ELF-1 (cell line): ENCODE measurements at places on chromosomes 5 and 9.
A peak's percentile ranks its signal among the peaks of the same experiment; 100 is the strongest.

GRCh38 chr9:94922691-94923107 lies 196.2 kb downstream of the AOPEP start:
- DNase-seq: no peak

- no peak for DNase-seq
Observed at GRCh38 chr5:169024421-169024820, 276.5 kb downstream of the SLIT3 start.

DNA sequence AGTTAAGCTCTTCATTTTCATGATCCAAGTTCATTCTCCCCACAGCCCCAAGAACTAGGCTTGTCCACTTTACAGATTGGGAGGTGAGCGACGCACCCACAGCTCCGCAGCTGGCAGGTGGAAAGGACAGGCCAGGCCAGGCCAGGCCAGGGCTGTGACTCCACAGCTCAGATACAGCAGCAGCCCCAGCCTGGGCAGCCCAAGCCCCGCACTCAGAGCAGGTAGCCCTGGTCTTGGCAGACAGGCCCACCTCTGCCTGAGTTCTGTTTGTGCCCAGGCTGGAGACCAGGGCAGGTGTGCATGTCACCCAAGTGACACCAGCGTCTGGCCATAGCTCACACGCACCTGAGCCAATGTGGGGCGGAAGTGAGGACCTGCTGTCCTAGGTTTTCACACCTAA lies 124.7 kb downstream of the WNK2 start:
- DNase-seq: no peak

- DNase-seq: no peak
Observed at GRCh38 chr9:79977510-79978197, 405.9 kb downstream of the TLE4 start.

GRCh38 chr5:176916337-176916736 lies 17.2 kb upstream of the HK3 start:
- DNase-seq: no peak

GRCh38 chr5:31090467-31090866 lies 103.0 kb upstream of the CDH6 start:
- no peak for DNase-seq

GRCh38 chr9:135960411-135961276 lies 529 bp downstream of the UBAC1 start:
- no peak for DNase-seq

GRCh38 chr9:36150574-36151315 lies 14.2 kb downstream of the GLIPR2 start:
- no peak for DNase-seq

GRCh38 chr9:130371196-130371966 lies 73.4 kb upstream of the ASS1 start:
- DNase-seq: peak; percentile 21

DNA sequence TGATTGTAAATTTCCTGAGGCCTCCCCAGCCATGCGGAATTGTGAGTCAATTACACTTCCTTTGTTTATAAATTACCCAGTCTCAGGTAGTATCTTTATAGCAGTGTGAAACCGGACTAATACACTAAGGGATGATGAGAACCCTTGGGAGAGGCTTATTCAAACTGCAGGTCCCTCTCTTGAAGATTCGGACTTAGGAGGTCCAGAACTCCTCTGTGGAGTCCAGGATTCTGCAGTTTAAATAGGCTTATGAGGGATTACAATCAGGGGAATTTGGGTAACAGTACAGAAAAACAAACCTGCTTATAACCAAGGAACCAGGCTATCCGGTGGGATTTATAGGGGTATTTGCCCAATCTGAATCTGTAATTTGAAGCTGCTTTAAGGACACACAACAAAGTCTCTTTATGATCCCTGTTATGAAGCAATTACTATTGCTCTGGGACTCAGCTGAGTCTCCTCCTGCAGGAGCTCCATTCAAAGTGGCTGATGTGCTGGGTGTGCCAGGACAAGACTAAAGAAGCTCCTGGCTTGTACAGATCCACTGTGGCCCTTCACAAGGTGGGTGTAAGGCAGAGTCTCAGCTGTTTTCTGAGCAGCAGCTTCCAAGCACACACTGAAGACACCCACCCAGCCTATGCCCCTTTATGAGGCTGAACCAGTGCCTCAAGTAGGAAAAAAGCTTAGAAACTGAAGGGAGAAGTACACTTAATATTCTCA lies 41.8 kb upstream of the LHFPL2 start:
- no peak for DNase-seq

DNA sequence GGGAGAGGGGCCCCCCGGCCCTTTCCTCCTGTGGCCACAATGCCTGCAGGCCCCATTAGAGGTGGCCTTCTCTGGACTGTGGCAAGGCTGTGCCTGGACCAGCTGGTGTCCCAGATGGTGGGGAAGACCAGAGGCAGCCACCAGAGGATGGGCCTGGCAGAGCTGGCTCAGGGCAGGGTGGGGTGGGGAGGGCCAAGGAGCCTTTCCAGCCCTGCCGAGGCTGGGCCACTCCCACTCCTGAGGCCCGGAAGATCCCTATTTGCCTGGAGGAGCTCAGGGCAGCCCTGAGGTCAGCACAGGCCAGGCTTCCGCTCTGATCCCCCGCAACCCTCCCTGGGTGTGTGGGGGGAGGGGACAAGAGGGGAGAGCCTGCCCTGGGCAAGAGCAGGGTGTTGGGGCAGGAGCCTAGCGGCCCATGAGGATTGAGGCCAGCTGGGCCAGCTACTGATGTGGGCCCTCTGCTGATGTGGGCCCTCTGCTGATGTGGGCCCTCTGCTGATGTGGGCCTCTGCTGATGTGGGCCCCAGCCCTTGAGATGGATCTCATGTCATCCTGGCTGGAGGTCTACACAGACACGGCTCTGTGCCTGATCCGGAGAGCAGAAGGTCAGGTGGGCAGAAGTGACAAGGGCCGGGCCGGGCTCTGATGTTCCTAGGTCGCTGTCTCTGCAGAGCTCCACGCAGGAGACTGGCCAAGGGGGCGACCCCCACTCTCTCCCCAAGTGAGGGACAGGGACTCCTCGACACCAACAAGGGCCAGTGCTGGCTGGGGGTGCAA lies 6.0 kb downstream of the MRPS2 start:
- peak; percentile 72 for DNase-seq

- peak; percentile 72 for DNase-seq
Observed at GRCh38 chr9:130465383-130466096, 20.8 kb downstream of the ASS1 start.

DNA sequence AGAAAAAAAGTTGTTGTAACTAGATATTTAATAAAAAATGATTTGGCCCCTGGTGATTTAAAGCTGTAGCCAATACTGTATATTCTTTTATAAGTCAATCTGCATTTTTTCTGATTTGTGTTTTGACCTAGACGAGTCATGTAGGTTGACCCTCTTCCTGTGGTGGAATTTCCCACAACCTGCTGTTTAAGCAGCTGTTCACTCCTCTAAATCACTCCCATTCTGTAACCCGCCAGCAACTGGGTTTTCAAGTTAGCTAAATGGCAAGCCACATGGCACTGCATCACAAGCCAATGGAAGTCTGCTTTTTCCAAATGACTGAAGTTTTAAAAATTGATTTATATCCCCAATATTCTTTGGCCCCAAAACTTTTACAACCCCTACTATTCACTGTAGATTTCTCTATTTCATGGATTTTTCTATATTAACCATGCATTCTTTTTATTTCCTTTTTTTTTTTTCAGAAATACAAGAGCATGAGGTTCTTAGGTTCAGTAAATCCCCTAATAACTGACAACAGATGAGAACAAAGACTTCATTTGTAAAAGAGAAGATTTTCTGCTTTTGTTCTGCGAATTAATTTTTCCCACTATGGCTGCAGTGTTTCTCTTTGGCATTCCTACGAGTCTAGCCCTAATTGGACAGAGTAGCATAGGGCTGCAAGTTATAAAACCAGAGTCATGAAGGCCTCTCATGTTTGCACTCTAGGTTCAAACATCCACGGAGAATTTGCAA lies 184.5 kb upstream of the TLE4 start:
- DNase-seq: no peak

- DNase-seq: no peak
Observed at GRCh38 chr9:125989524-125990180, 242.5 kb downstream of the PBX3 start.

DNA sequence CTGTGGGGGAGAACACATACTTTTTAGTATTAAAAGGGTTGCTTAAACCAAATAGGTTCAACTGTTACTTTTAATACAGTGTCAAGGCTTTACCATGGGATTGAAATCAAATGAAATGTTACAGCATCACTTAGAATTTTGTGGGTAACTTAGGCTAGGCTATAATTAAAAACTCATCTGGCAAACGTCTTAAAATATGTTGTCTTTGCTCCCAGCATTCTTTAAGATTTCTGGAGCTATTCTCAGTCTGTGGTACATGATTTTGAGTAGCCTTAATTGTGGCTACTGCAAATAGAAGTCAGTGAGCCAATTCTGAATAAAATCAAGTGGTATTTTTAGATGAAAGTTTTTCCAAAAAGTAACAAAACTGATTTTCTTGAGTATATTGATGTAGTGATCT lies 30.7 kb downstream of the UHRF2 start:
- no peak for DNase-seq

GRCh38 chr5:52469420-52469819 lies 318.3 kb upstream of the ITGA1 start:
- no peak for DNase-seq

DNA sequence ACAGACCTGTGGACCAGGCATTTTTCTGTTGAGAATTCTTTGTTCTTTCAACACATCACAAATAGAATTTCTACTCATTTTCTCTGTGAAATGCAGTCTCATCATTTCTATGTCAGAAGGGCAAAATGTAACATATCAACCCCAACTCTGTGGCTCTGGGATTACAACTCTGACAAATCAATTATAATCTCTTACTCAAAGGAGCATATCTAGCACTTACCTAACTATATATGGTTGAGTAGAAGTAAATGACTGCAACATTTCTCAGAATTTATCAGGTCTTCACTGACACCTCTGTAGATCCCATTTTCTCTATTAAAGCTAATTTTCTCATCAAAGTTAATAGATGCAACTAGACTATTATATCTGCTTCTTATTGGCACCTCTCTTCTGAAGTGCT lies 64.8 kb downstream of the GABRG2 start:
- no peak for DNase-seq

DNA sequence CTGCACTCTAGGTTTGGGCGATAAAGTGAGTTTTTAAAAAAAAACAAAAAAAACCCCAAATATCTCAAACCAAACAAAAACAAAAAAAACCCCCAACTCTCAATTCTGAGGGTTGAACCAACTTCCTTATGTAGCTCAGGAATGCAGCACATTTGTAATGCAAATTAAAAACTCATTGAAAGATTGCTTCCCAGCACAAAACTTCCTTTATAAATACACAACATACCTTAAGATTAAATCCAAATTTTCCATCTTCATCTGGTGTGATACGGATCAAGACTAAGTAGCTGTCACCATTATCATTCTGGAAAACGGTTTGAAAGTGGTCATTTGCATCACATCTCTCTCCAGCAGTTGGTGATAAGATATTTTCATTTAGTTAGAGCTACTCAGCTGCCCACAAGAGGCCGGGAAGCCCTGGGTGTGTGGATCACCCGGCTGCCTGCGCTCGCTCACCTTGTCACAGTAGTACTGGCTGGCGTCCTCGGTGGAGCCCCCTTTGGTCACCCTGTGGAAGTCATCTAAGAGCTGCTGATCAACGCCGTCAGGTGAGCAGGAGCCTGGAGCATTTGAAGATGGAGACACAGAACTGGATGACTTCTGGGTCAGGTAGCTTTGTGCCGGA lies 88.2 kb downstream of the PTPN3 start:
- peak; percentile 57 for DNase-seq

DNA sequence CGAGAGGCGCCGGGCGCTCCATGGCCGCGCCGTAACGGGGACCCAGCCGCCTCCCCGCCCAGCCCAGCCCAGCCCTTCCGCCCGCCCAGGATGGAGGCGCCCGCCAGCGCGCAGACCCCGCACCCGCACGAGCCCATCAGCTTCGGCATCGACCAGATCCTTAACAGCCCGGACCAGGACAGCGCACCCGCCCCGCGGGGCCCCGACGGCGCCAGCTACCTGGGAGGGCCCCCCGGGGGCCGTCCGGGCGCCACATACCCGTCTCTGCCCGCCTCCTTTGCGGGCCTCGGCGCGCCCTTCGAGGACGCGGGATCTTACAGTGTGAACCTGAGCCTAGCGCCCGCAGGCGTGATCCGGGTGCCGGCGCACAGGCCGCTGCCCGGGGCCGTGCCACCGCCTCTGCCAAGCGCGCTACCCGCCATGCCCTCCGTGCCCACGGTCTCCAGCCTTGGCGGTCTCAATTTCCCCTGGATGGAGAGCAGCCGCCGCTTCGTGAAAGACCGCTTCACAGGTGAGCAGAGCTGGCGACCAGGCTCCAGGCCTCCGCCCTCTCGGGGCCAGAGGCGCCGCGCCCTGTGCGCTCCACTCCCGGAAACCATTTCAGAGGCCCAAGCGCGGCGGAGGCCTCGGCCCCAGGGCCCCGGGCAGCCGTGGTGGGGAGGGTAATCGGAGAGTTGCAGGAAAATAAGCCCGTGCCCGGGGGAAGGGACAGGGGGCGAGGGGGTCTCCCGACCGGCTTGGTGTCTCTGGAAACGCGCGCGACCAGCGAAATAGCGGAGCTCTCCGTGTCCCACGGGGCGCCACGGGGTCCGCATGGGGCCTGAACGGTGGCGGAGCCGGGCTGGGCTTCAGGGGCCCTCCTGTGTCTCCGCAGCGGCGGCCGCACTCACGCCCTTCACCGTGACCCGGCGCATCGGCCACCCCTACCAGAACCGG lies 496 bp downstream of the TLX3 start:
- peak; percentile 45 for DNase-seq

GRCh38 chr5:170161069-170161468 lies 55.4 kb downstream of the FOXI1 start:
- DNase-seq: no peak

DNA sequence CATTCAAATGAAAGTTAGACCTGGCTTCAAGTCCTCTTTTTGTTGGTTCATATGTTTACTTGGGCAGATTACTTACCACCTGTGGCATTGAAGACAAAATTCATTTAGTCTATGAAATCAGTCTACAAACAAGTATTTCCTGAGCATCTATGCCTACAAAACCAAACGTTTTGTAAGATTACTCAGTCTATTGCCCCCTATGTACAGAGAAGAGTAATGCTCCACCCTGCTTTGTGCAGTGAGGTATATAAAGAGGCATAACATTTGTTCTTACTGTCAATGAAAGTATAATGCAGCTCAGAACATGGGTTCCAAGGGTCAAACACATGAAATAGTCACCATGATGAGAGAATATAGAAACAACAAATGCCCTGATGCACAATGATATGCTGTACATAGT lies 580.7 kb downstream of the KIF4B start:
- DNase-seq: no peak

DNA sequence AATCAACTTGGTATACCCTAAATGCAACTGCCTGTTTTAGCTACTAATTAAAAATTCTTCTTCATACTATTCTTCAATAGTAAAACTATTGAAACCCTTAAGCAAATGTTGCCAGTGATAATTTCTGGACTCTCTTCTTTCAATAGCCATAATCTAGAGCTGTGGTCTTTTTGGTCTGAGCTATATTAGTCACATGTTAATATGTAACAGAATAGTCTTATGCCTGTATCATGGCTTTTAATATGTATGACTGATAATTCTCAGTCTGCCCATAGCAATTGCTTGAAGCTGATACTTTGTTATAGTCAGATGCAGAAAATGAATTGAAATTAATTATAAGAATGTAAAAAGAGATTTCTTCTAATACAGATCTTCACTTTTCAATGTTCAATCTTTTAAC lies 1871.9 kb upstream of the CDH6 start:
- DNase-seq: no peak

- no peak for DNase-seq
Observed at GRCh38 chr5:5546408-5546807, 123.9 kb downstream of the ICE1 start.
